ENCODE measurements at places on chromosomes 11 and 22.

DNA sequence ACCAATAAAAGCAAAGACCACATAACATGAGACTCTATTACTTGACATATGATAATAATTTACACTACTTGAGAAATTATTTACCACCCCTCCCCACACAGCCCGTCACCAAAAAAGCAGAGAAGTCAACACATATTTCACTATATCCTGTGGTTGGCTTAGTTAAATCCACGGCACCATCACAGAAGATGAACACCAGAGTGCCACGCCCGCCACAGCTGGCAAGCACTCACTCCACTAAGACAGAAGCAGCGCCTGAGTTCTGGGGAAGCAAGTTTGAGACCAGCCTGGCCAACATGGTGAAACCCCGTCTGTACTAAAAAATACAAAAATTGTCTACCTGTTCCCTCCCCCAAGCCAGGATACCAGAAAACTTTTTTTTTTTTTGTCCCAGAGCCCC, 53.1 kb downstream of the PACSIN2 start:
- H3K27ac ChIP-seq: peak overlapping the region; percentile 86
- H3K4me3 ChIP-seq: no peak overlapping the region
- DNase-seq: no peak

DNA sequence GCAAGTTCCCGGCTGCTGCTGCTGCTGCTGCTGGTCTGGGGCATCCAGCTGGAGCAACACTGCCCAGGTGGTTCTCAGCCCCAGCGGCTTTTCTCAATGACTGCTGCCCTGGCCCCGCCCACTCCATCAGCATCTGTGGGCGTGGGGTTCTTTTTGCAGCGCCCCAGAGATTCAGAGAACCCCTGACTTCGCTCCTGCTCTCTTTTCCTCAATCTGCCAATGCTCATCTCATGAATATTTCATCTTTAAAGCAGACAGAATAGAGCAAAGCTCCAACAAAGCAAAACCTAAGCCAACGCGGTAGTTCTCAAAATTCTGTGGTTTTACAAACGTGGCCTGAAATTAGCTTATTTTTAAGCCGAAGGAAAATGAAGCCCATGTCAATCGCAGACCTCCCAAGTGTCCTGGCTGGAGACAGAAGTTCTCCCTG, 363.6 kb downstream of the CTTN start:
- DNase-seq: no peak
- no peak overlapping the region for H3K27ac ChIP-seq
- H3K27me3 ChIP-seq: no peaks in the 10 kb centered on the region
- no peaks in the 10 kb centered on the region for H3K4me1 ChIP-seq
- H3K4me3 ChIP-seq: no peak overlapping the region
- peaks cover 3% of the 10 kb centered on the region for H3K36me3 ChIP-seq

DNA sequence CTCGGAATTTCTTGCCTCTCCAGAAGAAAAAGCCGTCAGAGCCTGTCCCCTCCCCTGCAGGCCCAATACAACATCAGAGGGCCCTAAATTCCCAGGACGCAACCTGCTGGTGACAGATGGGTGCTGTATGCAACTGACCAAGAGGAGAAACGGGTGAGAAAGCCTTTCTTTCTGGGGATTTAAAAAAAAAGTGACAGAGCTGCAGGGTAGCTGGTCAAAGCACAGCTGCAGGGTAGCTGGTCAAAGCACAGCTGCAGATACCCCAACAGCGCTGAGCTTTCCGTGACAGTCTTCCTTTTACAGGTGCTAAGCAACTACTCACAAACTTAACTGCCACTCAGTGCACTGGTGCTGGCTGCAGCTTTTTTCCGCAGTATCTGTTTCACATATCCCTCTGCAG, 17.8 kb downstream of the AP1B1 start:
- no peak overlapping the region for H3K27ac ChIP-seq
- H3K36me3 ChIP-seq: peaks cover 14% of the 10 kb centered on the region
- H3K27me3 ChIP-seq: no peaks in the 10 kb centered on the region
- DNase-seq: no peak
- H3K4me3 ChIP-seq: no peak overlapping the region

DNA sequence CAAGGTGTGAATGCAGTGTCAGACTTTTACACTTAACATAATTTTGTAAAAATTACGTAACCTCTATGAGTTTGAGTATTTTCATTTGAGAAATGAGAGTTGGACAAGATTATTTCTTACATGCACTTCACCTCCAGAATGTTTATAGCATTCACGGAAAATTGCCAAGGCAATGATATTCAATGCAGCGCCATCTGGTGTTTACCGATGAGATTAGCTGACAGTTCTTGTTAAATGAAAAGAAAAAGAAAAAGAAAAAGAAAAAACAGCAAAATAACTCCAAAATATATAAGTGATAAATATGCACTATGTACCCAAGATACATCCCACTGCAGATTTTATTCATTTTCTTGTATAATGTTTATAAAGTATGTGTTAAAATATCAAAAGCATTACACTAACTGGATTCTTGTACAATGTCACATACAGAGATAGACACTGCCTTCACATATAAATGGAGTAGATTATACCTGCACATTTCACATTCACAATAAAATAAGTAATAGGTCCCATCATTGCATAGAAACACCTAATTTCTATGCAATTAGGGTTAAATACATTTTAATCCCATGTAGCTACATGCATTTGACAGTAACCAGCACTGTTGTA, 976.3 kb upstream of the FAT3 start:
- DNase-seq: no peak
- H3K4me1 ChIP-seq: no peaks in the 10 kb centered on the region
- no peak overlapping the region for H3K4me3 ChIP-seq
- H3K36me3 ChIP-seq: no peaks in the 10 kb centered on the region
- H3K27ac ChIP-seq: no peak overlapping the region

DNA sequence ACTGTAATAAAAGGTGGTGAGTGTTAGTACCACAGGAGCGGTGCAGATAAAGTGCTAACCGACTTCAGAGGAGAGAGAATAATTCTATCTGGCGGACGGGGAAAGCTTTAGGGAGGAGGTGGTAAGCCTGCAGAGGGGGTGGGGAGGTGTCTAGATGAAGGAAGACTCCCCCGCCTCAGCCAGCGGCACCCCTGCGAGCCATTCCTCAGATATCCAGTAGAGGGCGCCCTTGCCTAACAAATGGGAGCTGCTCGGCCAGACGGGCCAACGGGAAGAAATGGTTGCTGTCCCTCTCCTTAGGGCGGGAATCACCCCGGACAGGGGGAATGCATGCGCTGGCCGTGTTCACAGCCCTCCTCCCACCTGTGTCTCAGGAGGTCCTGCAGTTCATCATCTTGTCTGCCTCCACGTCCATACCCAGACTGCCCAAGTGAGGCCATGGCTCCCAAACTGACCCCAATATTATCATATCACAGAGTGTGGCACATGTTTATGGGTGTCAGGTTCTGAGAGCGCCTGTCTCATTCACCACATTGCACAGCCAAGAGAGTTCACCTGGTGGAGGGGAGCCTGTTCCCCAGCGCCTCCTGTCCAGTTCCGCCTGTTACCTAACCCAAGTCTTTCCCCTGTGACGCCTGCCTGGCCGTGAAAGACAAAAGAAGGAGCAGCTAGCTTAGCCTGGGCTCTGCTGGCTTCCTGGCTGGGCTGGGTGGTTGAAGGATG, 85.5 kb downstream of the ST3GAL4 start:
- peak; percentile 58 for DNase-seq
- H3K36me3 ChIP-seq: no peaks in the 10 kb centered on the region
- no peaks in the 10 kb centered on the region for H3K4me1 ChIP-seq
- H3K4me3 ChIP-seq: no peak overlapping the region
- no peak overlapping the region for H3K27ac ChIP-seq

GRCh38 chr11:21415606-21416005, 746.2 kb downstream of the NELL1 start:
- no peak overlapping the region for H3K4me3 ChIP-seq
- no peaks in the 10 kb centered on the region for H3K4me1 ChIP-seq
- no peak for DNase-seq
- H3K36me3 ChIP-seq: no peaks in the 10 kb centered on the region
- no peaks in the 10 kb centered on the region for H3K27me3 ChIP-seq

DNA sequence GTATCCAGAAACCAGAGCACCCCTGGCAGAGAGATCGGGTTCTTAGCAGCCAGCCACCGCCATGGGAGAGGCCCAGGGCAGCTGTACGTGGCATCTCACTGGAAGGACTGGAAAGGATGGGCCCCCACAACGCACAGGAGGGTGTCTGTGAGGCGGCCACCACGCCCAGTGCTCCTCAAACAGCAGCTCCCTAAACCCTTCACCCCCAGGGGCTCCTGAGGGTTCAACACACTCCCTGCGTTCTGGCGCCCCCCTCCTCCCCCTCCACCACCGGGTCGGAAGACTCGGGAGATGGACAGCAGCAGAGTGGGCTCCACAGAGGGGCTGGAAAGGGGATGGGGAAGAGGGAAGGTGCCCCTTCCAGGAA, 1.1 kb downstream of the MAPK12 start:
- H3K27ac ChIP-seq: no peak overlapping the region
- DNase-seq: no peak
- H3K4me3 ChIP-seq: peak overlapping the region; percentile 21
- H3K36me3 ChIP-seq: no peaks in the 10 kb centered on the region
- peaks cover 39% of the 10 kb centered on the region for H3K27me3 ChIP-seq

- H3K36me3 ChIP-seq: no peaks in the 10 kb centered on the region
- H3K27me3 ChIP-seq: no peaks in the 10 kb centered on the region
- H3K27ac ChIP-seq: no peak overlapping the region
- no peaks in the 10 kb centered on the region for H3K4me1 ChIP-seq
- no peak for DNase-seq
Measured at GRCh38 chr11:5737670-5738392, 1.6 kb downstream of the OR56B1 start.

GRCh38 chr11:68804786-68805185, 36.9 kb downstream of the CPT1A start:
- DNase-seq: no peak
- no peak overlapping the region for H3K27ac ChIP-seq
- H3K36me3 ChIP-seq: peaks cover 42% of the 10 kb centered on the region
- no peaks in the 10 kb centered on the region for H3K27me3 ChIP-seq
